Stimulated activated CD8-positive, alpha-beta memory T cell treated with anti-CD3 and anti-CD28 coated beads, Interleukin-7, amount 100 ng/mL, for 1 hour (primary cell): ENCODE measurements at places on chromosomes 5 and 9.

DNA sequence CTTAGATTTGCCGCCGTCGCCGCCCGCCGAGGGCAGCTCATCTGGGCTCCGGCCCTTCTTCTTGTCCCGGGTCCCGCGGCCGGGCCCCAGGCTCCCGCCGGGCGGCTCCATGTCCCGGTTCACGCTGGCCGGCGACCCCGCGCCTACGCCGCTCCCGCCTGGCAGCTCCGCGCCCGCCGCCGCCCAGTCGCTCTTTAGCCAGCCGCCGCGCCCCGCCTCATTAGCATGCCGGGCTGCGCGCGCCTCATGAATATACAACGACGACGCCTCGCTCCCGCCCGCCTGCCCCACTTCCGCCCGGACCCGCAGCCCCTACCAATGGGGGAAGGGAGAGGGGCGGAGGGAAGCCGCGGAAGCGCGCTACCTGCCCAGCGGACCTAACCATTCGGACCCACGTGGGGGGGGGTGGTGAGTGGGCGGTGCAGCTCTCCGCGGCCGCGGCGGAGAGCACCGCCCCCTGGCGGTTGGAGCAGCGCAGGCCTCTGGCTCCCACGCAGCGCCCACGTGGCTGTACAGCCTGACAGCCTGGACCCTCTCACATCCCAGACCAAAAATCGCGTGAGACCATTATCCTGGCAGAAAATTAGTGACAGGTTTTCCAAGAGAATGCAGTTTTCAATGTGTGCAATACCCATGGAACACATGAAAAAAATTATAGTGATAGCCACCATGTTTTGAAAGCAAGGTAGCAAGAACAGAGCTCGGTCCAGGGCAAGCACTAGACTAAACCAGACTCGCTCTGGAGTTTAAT is at the start of gene DIAPH1:
Gene DIAPH1, minus strand, starts transcription at position 197 of the 751 bp plus-strand sequence. Its CDS starts 86 bp downstream, at position 111.
- DNase-seq: peak; percentile 98

DNA sequence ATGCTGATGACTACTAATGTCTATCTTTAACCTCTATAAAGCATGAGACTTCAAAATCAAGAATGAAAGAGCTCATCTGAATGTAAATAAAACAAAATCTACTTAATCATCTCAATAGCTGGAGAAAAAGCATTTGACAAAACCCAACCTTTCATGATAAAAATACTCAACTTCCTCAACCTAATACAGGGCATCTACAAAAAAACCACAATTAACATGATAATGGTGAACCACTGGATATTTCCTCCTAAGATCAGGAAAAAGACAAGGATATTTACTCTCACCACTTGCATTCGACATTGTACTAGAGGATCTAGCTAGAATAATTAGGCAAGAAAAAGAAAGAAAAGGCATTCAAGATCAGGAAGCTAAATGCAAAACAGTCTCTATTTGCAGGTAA is 49.3 kb downstream of the FAM169A start:
- no peak for DNase-seq

GRCh38 chr5:163916376-163916775 is 411.0 kb downstream of the MAT2B start:
- no peak for DNase-seq

- DNase-seq: no peak
Observed at GRCh38 chr5:88872971-88873370, 10.0 kb downstream of the MEF2C start.
